ENCODE measurements at places on chromosomes 7 and 10.

DNA sequence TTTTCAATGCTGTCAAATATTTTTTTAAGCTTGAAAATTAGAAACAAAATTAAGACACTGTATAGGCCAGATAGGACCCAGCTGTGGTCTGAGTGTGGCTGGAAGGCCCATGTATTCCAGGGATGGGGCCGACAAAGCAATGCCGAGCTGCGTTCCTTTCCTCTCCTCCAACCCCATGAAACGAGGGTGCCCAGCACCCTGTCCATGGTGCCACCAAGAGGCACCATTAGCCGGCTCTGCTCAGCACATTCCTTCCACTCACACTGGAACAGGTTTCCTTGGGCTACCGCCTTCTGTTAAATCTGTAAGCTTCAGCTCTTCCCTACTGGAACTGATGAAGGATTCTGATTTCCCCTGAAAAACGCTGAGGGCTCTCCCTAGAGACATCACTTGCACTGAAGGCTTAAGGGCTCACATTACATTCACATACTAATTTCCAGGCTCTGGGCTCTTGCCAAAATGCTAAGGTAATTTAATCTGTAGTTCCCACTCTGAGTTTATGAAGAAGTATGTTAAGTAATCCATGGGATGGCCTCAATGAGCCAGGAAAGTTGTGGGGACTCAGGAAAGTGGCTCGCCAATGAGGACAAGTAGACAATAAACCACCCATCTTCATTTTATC lies 73.7 kb upstream of the CAMK2B start:
- no peak for DNase-seq

GRCh38 chr7:156318426-156318825 lies 322.1 kb upstream of the RNF32 start:
- no peak for DNase-seq

DNA sequence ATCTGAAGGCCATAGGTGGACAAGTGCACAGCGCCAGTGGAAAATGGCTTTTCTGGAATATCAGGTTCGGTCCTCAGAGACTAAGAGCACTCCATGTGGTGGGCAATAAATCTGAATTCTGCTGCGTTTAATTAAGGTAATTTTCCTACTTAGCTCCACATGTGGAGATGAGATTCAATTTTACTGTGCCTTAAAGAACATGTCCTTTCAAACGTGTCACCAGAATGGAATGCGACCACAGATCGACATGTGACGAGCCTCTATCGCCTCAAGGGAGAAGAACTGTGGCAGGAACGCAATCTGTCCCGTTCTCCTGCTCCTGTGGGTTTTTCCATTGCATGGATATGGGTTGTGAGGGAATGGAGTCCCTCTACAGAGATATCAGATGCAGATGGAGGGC lies 205.3 kb upstream of the ZNF32 start:
- DNase-seq = no peak

GRCh38 chr7:78967046-78967445 lies 486.4 kb downstream of the MAGI2 start:
- no peak for DNase-seq

DNA sequence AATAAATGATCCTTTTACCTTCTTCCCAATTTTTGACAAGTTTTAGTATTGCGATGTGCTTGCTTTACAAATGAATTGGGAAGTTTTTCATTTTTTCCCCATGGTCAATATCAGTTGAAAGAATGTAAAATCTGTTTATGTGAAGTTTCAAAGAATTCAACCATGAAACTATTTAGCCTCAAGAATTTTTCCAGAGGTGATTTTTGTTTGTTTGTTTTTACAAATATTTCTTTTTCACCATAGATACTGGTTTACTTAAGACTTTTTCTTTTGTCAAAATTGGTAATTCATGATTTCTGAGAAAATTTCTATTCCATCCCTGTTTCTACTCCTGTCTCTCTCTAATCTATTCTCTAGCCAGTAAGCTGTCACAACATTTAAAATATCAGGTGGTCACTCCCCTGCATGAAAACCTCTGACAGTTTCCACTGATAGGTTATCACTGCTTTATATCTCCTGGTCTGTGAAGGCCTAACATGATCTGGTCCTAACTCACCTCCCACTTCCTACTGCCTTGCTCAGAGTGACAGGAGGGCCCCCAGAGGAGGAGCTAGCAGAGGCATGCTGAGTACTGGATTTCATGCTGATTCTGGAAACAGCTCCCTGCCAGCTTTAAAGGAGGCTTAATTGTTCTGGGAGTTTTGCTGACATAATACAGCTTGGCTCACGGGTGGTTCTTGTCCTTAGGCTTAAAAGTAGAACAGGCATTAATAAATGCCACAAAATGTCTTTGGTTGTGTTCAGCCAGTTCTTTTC lies 7.6 kb upstream of the ARMS2 start:
- no peak for DNase-seq

DNA sequence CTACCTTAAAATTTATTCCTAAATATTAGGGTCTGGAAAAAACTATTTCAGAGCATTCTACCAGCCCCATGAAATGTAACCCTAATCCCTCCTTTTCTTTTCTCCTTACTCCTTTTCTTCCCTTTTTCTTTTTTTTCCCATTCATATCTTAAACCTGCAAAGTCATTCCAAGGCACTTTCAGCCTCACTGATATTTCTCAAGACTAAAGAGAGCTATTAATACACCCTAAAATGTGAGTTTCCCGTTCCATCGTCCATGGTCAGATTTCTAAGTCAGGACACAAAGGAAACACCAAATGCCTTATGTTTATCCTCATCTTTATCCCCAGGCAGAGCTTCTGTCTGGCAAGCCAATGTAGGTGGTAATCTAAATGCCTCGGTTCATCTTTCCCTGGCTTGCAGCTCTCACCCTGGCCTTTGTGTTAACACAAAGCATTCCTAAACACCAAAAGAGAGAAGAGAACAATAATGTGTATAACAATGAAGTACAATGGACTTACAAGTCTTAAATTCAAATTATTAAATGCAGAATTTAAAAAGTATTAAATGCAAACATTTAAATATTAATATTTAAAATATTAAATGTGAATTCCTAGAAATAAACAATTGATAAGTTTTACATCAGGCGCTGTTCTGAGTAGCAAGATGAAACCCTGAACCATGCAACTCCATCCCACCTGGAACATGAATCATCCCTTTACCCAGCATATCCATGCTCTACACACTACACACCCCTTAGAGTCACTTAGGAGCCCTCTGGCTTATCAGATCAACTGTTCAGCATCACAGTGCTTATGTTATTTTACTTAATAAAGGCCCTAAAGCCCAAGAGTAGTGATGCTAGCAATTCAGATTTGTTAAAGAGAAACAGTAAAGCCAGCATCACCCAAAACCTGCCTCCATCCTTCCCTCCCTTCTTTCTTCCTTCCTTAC lies 26.8 kb downstream of the MICU1 start:
- DNase-seq = no peak

- no peak for DNase-seq
Measured at GRCh38 chr7:39761449-39761848, 138.1 kb downstream of the RALA start.

DNA sequence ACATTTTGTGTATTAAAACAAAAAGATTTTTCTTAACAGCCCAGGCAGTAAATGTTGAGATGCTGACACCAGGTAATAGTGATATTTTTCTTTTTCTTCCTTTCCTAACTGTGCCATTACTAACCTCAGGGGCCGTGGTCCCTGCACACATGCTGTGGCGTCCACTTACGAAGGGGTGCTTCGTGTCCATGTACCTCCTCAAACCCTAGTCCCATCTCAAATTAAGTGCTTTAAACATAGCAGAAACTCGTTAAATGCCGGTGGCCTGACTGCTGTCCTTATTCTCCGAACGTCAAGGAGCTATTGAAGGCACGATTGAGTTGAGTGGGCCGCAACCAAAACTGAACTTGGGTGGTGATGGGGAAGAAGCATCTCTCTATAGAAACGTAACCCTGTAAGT lies 132.4 kb downstream of the ZMYND11 start:
- no peak for DNase-seq

GRCh38 chr7:157898802-157899505 lies 562.1 kb downstream of the DNAJB6 start:
- no peak for DNase-seq

GRCh38 chr10:55786461-55787050 lies 574.5 kb downstream of the ZWINT start:
- DNase-seq = no peak

DNA sequence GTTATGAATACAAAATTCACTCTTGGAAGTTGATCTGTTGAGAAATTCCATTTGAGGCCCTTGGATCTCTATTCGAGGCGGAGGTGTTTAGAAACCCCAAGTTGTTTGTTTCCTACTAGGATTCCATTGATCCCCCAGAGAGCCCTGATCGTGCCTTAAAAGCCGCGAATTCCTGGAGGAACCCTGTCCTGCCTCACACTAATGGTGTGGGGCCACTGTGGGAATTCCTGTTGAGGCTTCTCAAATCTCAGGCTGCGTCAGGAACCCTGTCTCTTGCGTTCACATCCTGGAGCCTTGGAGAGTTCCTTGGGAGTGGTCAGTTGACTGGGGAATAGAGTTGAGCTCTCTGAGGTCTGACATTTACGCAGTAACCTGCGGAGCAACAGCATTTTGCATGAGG lies 1.2 kb downstream of the CFAP69 start:
- DNase-seq = no peak

GRCh38 chr7:151168003-151168786 lies 701 bp upstream of the GBX1 start:
- no peak for DNase-seq

DNA sequence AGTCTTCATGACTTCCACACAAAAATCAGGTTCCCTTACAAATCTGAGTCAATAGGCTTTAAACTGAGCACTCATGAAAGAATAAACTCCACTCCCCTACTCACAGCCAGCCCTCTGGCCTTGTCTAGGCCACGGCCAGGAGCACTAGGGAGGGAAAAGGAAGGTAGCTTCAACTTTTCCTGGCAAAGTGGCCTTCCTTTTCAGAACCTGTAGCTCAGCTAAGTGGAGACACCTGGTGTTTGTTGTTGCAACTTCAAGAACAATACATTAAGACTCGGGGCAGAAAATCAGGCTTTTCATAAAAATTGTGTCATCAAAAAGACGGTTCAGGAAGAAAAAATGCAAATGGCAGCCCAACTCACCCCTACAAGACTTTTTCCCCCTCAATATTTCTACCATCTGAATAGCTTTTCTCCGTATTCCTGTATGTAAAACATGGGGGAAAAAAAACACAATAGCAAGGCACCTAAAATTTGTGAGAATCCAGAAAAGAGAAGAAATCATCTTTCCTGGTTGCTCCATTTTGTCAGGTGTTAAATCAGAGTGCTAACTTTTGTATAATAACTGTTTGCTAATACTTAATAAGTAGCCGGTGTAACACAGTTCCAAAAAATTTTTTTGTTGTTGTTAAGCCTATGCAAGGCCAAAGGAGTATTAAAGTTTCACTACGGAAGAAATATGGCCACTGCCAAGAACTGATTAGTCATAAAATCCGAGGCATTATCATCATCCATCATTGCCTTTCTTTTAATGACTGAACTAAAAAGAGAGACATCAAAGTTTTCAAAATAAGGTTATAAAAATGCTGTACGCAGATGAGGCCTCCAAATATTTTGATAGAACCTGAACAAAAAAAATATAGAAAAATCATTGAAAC lies 66.2 kb upstream of the ARID5B start:
- DNase-seq = no peak

DNA sequence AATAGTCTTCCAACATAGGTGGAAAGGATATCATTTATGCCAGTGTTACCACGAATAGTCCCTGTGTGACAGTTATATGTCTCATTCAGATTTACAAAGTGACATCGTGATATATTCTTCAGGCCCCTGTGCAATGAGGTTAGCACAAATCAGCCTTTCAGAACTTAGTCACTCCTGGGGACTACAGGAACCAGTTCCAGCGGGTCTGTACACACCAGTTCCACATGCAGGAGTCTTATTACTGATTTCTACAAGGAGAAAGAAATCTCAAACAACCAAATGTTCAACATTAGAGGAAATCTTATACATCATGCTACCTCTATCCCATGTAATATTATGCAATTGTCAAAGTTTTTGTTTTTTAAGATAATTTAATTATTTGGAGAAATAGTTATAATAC lies 4.4 kb upstream of the WDR91 start:
- no peak for DNase-seq

DNA sequence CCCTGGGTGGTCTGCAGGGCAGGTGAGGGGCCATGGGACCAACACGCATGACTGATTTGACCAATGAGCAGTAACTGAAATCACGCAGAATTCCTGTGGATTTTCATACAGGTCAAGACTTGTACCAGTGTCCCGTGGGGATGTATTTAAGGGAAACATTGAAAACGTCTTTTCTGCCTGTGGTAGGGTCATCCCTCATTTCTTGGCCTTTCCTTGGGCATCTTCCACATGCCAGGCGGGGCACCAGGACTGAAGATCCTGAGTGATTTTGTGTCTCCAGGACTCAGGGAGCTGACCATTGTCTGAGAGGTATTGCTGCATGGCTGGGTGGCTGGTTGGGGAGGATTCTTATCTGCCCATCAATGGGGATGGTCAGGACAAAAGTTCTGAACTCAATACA lies 289.0 kb downstream of the GLRX3 start:
- DNase-seq = no peak

DNA sequence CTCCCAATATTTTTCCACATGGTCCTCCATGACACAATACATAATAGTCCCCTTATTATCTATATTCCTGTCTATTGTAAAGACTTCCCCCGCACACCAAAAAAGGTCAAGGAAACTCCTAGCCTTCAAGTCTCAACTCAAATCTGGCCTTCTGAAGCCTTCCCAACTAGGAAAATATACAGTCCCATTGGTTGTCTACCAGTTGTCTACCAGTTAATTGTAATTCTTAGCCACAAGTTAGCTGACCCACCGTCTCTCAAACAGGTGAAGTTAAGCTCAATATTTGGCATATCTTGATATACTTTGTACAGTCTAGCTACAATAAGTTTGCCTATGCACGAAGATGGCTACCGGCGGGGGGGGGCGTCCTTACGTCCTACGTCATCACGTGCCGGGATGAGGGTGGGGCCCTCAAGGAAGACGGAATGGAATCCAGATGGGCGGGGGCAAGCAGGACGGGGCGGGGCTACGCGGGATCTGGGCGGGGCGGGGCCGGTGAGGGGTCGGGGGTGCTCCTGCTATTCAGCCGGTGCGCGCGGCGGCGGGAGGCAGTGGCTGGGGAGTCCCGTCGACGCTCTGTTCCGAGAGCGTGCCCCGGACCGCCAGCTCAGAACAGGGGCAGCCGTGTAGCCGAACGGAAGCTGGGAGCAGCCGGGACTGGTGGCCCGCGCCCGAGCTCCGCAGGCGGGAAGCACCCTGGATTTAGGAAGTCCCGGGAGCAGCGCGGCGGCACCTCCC lies at the start of gene AHR:
Gene AHR, plus strand, starts transcription at position 551 of the 738 bp plus-strand sequence. CDS start 613 bp downstream, outside the sequence.
- DNase-seq = peak; percentile 40

DNA sequence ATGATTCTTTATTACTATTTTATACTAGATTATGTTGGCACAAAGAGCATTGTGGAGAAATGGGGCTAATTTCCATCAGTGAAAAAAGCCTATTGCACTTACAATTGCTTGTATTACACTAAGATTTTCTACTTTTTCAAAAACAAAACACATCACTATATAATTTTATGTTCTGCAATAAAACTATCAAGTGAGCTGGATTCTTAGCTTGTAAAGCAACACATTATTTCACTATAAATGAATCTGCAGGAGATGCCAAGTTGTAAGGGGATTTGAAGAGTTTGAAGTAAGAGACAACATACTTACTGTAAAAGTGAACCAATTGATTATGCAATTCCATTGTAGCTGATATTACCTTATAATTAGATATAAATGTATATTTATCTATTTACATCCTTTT lies 333.3 kb upstream of the SEMA3D start:
- no peak for DNase-seq

- no peak for DNase-seq
Measured at GRCh38 chr7:81029511-81029910, 110.7 kb upstream of the SEMA3C start.

Data from forelimb muscle (tissue), 1 donor.